ENCODE measurements at places on chromosomes 7 and 10. TPM values are rescaled to one million over a fixed set of nuclear protein-coding genes. Genes with fewer than 3 reads are reported as not detected.

DNA sequence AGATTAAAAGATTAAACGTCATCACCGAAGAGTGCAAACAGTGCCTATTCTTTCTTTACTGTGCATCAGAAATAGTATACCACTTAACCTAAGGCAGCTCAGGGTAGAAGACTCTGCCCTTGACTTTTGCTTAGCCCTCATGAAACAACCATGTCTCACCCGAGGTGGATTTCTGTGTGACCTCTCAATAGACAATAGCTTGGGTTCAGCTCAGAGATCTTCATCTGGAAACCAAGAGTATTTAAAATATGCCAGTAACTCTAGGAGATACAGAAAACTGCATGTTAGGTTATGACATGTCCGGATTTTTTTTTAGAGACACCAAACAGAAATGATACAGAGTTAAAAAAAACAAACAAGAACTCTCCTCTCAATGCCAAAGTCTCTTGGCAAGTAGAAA is 75.8 kb downstream of the JAZF1 start:
- DNase-seq: no peak
- no peaks in the 10 kb centered on the region for H3K36me3 ChIP-seq
- peaks cover 7% of the 10 kb centered on the region for H3K4me1 ChIP-seq

DNA sequence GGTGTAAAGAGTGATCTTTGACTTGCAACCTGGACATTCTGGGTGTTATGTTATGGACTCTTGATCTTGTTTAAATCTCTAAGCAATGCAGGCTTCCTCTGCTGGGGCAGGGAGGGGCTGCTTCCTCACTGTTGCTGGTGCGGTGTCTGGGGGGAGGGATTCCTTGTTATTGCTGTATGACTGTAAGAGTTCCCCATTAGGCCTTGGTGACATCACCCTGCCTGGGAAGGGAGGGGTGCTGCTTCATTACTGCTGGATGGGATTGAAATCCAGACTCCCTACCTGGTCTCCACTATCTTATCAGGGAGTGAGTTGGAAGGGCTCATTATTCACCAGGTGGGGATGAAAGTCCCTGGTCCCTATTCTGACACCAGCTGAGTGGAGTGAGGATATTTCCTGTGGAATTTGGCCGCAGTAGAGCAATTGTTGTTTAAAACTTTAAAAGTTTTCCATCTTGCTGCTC is 8.8 kb downstream of the OGDH start:
- no peaks in the 10 kb centered on the region for H3K27me3 ChIP-seq
- no peaks in the 10 kb centered on the region for H3K36me3 ChIP-seq
- H3K4me1 ChIP-seq: peaks cover 52% of the 10 kb centered on the region
- no peak overlapping the region for H3K4me3 ChIP-seq
- peak overlapping the region; percentile 90 for H3K27ac ChIP-seq

DNA sequence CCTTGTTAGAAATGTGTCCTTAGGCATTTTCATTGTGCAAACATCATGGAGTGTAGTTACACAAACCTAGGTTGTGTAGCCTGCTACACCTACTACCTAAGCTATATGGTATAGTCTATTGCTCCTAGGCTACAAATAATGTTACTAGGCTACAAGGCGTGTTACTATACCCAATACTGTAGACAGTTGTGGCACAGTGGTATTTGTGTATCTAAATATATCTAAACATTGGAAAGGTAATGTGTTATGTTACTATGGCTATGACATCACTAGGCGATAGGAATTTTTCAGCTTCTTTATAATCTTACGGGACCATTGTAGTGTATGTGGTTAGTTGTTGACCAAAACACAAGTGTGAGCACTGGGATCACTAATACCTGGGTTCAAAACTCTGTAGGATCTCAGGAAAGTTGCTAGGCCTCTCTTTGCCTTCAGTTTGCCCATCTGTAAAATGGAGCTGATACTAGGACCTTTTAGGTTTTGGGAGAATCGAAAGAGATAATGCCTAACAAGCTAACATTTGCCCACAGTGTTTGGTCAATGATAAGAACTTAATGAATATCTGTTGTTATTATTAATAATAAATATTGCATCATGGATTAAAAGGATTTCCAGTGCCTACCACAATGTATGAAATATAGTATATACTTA is 2.7 kb downstream of the BICC1 start:
- no peak overlapping the region for H3K27ac ChIP-seq
- no peaks in the 10 kb centered on the region for H3K36me3 ChIP-seq
- H3K4me3 ChIP-seq: no peak overlapping the region
- H3K4me1 ChIP-seq: no peaks in the 10 kb centered on the region
- DNase-seq: no peak
- no peaks in the 10 kb centered on the region for H3K27me3 ChIP-seq

- H3K36me3 ChIP-seq: no peaks in the 10 kb centered on the region
- H3K4me3 ChIP-seq: no peak overlapping the region
- H3K27ac ChIP-seq: no peak overlapping the region
- peaks cover 10% of the 10 kb centered on the region for H3K4me1 ChIP-seq
- DNase-seq: no peak
Observed at GRCh38 chr10:128049226-128050120, 76.8 kb downstream of the MKI67 start.

Gene PTF1A
- not detected for total RNA-seq

- no peak for DNase-seq
- no peaks in the 10 kb centered on the region for H3K27me3 ChIP-seq
- H3K27ac ChIP-seq: no peak overlapping the region
- H3K4me1 ChIP-seq: no peaks in the 10 kb centered on the region
- H3K4me3 ChIP-seq: no peak overlapping the region
Observed at GRCh38 chr10:71467161-71467560, 70.4 kb downstream of the CDH23 start.

GRCh38 chr10:114350751-114351150 is 53.6 kb downstream of the AFAP1L2 start:
- no peaks in the 10 kb centered on the region for H3K36me3 ChIP-seq
- no peaks in the 10 kb centered on the region for H3K27me3 ChIP-seq
- H3K27ac ChIP-seq: peak overlapping the region; percentile 90
- H3K4me1 ChIP-seq: peaks cover 63% of the 10 kb centered on the region
- DNase-seq: peak; percentile 95

- no peaks in the 10 kb centered on the region for H3K4me1 ChIP-seq
- no peaks in the 10 kb centered on the region for H3K27me3 ChIP-seq
- H3K4me3 ChIP-seq: no peak overlapping the region
- H3K36me3 ChIP-seq: peaks cover 60% of the 10 kb centered on the region
Observed at GRCh38 chr7:87170828-87171227, 18.6 kb downstream of the DMTF1 start.
